ENCODE measurements at places on chromosomes 5 and 9. TPM values are rescaled to one million over a fixed set of nuclear protein-coding genes. Genes with fewer than 3 reads are reported as not detected.

The PIGO gene
- total RNA-seq: 12.0 TPM

DNA sequence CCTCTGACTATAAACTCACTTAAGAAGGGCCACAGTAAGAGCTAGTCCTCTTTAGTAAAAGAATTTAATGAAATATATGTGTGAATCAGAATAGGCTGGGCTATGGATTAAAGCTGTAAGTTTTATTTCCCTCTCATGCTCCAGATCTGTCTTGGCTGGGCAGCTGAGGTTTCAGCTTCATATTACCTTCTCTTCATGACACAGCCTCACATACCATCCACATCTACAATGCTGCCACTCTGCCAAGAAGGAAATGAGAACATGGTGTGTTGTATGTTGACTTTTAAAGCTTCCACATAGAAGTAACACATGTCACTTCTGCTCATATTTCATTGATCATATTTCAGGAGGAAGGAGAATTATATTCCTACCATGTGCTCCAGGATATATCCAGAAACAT lies 776.0 kb upstream of the ACO1 start:
- no peak for DNase-seq
- H3K4me3 ChIP-seq: no peak overlapping the region
- no peaks in the 10 kb centered on the region for H3K4me1 ChIP-seq
- no peaks in the 10 kb centered on the region for H3K27me3 ChIP-seq
- H3K36me3 ChIP-seq: no peaks in the 10 kb centered on the region
- no peak overlapping the region for H3K27ac ChIP-seq

DNA sequence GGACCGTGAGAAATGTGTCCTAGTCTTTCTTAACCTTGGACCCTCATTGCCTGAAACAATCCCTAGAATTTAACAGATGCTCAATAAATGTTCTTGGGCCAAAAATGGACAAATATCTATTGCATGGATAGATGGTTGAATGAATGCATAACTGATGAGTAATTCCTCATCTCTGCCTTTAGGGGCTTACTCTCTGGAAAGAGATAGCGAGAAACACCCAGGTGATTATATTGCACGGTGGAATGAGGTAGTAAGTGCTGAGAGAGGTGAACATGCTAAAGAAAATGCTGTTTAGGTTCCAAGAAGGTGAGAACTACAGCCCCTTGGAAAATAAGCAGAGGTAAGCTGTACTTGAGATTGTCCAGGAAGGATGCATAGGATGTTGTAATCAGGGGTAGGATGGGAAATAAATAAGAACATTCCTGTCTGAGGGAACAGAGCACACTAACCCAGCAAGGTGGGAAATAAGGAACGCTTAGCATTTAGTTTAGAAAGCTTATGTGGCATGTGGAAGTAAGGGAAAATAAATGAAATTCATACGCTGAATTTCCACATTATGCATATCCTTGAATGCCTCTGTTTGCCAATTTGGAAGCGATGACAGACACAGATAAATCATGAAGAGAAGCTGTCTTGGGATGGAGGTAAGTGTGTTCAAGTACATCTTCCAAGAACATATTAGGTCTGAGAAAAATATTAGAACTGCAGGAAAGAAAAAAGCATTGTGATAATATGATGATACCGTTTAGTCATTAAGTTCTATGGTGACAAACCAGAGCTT lies 426.6 kb downstream of the ARHGEF28 start:
- H3K4me3 ChIP-seq: no peak overlapping the region
- no peaks in the 10 kb centered on the region for H3K36me3 ChIP-seq
- H3K27me3 ChIP-seq: no peaks in the 10 kb centered on the region
- H3K4me1 ChIP-seq: peaks cover 2% of the 10 kb centered on the region
- no peak for DNase-seq

- no peaks in the 10 kb centered on the region for H3K4me1 ChIP-seq
- no peak for DNase-seq
- H3K36me3 ChIP-seq: no peaks in the 10 kb centered on the region
Measured at GRCh38 chr5:175021321-175021720, 296.9 kb downstream of the MSX2 start.

DNA sequence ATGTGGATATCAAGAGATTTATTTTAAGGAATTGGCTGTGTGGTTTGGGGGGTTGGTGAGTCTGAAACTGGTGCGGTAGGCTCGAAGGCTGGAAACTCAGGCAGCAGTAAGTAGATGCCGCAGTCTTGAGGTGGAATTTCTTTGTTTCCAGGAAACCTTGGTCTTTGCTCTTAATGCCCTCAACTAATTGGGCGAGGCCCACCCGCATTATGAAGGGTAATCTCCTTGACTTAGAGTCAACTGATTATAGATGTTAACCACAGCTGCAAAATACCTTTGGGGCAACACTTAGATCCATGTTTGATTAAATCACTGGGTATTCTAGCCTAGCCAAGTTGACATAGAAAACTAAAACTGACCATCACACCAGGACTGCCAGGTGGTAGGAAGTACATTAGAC lies 83.8 kb downstream of the ANKRD33B start:
- no peak overlapping the region for H3K4me3 ChIP-seq
- no peaks in the 10 kb centered on the region for H3K4me1 ChIP-seq
- DNase-seq: no peak
- no peaks in the 10 kb centered on the region for H3K36me3 ChIP-seq

- H3K27ac ChIP-seq: no peak overlapping the region
- peak overlapping the region; percentile 13 for H3K4me3 ChIP-seq
- H3K27me3 ChIP-seq: no peaks in the 10 kb centered on the region
- H3K4me1 ChIP-seq: peaks cover 2% of the 10 kb centered on the region
- DNase-seq: no peak
- H3K36me3 ChIP-seq: no peaks in the 10 kb centered on the region
Measured at GRCh38 chr5:138354926-138355378, 2.5 kb downstream of the KDM3B start.
